Foreskin keratinocyte (primary cell): ENCODE measurements at places on chromosomes 4 and X. TPM values are rescaled to one million over a fixed set of nuclear protein-coding genes. Genes with fewer than 3 reads are reported as not detected.

- DNase-seq = no peak
Observed at GRCh38 chrX:134794692-134795091, 136.4 kb upstream of the PLAC1 start.

DNA sequence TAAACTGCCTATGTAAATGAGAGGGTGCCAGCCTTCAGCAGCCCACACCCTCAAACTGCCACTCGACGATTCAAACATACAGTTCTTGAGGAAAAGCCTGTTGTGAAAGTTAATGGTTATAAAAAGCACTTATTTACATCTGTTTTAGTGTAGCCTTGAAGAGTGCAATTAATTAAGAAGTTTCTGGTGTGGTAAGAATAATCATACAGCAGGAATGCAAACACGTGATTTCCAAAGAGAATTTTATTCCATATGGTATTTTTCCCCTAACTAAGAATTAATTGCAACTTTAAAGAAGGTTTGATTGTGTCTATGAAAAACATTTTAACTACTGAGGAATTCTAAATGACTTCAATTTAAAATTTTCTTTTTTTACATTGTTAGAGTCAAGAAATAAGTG lies 176.3 kb upstream of the PITX2 start:
- no peak for DNase-seq

GRCh38 chrX:136718091-136718490 lies 62.6 kb downstream of the ARHGEF6 start:
- DNase-seq = no peak

GRCh38 chrX:53071604-53072417 lies 10.4 kb upstream of the TSPYL2 start:
- no peak for DNase-seq

- DNase-seq = no peak
Observed at GRCh38 chrX:95101851-95102390, 1427.9 kb downstream of the FAM133A start.

- no peak for DNase-seq
Observed at GRCh38 chr4:94650690-94651089, 107.1 kb upstream of the BMPR1B start.

DNA sequence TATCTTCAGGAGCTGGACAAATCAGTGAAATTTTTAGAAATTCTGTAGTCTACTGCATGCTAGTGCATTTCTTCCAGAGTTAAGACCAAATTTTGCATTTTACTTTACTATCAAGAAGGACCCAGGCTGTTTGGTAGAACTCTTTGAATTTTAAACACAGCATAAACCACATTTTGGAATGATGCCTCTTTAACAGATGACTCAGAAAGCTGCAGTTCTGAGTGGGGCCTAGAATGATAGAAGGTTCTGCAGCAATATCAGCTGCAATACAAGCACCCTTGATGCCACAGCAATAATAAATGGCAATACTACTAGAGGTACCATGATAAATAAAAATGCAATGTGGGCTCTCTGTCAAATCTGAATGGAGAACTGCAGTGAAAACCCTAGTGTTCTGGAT lies 198.7 kb downstream of the TMA16 start:
- DNase-seq = no peak

DNA sequence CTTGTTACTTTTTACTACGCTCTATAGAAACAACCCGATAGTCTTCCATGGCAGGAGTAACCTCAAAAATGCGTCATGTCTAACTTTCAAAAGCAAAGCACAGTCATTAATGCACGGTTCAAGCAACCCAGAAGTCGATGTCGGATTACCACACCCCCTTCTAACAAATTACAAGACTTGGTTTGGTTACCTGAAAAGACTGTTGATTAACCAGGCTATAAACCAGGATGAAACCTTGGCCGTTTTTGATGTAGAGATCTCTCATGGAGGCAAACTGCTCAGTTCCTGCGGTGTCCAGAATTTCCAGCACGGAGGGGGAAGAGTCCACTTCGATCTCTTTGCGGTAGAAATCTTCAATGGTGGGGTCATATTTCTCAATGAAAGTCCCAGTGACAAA lies 2.4 kb downstream of the RAP2C start:
- DNase-seq = peak; percentile 39

RS1 gene
- total RNA-seq = not detected in 2 replicates

DNA sequence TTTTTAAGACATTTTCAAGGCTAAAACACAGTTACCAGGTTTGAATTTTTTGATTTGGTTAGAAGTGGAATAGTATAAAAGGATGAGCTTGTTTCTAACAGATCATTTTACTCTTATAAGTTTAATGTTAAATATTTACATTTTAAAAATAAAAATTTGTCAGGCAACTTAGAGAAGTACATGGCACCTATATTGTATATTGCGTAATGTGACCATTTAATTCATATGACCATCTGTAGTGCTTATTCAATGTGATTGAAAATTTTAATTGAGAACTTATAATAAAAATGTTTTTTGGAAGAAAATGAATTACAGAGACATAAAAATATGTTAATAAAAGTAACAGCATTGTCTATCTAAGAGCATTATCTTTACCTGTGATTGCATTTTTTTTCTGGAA lies 1632.4 kb downstream of the RPA4 start:
- DNase-seq = no peak

F9 gene
- total RNA-seq = not detected in 2 replicates
